ENCODE measurements at places on chromosomes 3 and 15.

DNA sequence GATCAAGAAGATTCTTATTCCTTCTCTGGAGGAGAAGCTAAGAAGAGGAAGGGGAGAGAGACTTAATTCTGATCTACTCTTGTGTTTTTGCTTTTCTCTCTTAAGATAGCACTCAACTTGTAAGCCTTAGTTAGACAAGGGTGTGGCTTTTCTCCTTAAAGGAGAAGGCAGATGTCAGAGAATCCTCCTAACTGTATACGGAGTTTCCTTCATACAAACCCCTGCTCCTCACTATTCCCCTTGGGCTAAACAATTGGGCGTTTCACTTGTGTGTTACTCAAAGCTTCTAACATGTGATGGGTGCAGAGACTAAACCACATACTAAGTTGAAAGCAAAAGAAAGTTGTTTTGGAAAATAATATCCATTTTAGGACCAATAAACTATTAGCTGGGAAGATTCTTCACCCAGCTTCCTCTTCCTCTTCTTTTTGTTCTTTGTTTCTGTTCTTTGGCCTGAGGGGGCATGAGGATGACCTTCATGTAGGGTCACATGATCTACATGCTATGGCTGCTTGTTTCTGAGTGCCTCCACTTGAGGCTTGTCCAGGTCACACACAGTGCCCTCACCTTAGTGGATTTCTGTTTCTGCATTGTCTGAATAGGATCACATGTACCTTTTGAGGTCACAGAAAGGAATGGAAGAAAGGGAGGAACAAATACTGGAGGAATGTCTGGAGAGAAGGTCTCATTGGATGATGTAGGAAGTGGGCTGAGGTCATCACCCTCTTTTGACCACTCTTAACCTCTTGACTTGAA lies 14.6 kb downstream of the SPINK8 start:
- DNase-seq, result no peak

DNA sequence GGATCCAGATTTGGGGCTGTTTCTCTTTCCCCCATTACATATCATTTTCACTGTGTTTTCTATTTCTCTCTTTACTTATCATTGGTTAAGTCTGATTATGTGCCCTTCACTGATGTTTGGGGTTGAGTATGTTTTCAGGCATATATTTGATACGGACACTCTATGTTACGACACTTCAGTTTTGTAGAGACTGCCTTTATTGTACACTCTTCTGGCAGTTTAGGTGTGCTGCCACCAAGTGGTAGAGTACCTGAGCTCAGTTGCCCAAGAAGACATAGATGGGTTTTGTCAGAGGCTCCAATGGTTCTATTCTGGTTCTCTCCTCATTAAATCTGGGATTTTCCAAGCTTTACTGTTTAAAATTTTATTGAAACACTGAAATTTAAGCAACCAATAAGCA lies 255.0 kb upstream of the ROPN1 start:
- DNase-seq, result no peak

DNA sequence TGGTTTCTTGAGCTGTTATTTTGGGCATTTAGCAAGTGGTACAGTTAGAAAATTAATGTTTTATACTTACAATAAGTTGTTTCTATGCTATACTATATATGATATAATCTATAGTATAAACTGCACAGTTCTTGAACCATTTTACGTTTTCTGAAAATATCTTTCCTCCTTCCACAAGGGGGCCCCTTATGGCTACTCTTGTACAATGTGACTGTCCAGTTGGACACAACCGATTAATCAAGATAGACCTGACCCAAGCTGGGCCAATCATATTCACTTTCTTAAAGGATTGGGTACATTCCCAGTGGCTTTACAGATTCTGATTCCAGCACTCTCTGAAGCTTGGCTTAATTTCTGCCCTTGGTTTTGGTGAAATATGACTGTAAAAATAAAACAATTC lies 953.4 kb downstream of the AGBL1 start:
- DNase-seq, result no peak

GRCh38 chr3:112610121-112610520 lies 30.8 kb downstream of the CCDC80 start:
- DNase-seq, result no peak

DNA sequence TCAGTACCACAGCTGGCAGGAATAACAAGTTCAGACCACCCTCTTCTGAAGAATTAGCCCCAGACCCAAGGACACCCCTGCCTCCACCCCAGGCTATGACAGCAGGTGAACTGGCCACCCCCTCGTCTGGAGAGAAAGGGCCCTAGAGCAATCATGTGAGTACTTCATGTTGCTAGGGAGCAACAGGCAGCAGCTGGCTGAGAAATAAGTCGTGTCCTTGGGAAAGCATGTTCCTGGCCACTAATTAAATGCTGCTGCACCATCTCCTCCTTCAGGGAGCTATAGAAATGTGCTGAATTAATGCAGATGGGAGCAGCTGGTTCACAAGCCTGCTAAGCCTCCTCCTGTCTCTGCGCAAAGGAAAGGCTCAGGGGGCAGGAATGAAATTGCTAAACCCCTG lies 31.5 kb downstream of the MRPS11 start:
- DNase-seq, result no peak

Measured in Caki2 (cell line).